Astrocyte (in vitro differentiated cells and primary cell): ENCODE measurements at places on chromosomes 3 and 15. TPM values are rescaled to one million over a fixed set of nuclear protein-coding genes. Genes with fewer than 3 reads are reported as not detected.

SPESP1 gene
- not detected in 2 replicates for total RNA-seq

C3orf22 gene
- not detected in 2 replicates for total RNA-seq

LRRN1 gene
- total RNA-seq: 17.4 and 35.6 TPM in 2 replicates

NPAP1 gene
- total RNA-seq: not detected in 2 replicates

CXCR6 gene
- total RNA-seq: not detected in 2 replicates

ACP3 gene
- total RNA-seq: not detected in 2 replicates

GPR160 gene
- total RNA-seq: 0.79 and 1.4 TPM in 2 replicates

LIPC gene
- total RNA-seq: not detected in 2 replicates

PLA1A gene
- 0.91 and 2.0 TPM in 2 replicates for total RNA-seq

CTXND1 gene
- not detected in 2 replicates for total RNA-seq

FOXB1 gene
- 0.96 and 1.3 TPM in 2 replicates for total RNA-seq

GPR27 gene
- 2.0 and 2.9 TPM in 2 replicates for total RNA-seq

UBAP1L gene
- 1.8 and 1.9 TPM in 2 replicates for total RNA-seq

CCDC13 gene
- total RNA-seq: 0.84 and 1.3 TPM in 2 replicates

GABRB3 gene
- total RNA-seq: 43.2 and 47.9 TPM in 2 replicates

SKOR1 gene
- not detected in 2 replicates for total RNA-seq

CHRNB4 gene
- total RNA-seq: not detected in 2 replicates

UCN2 gene
- 2.8 and 3.3 TPM in 2 replicates for total RNA-seq

DNA sequence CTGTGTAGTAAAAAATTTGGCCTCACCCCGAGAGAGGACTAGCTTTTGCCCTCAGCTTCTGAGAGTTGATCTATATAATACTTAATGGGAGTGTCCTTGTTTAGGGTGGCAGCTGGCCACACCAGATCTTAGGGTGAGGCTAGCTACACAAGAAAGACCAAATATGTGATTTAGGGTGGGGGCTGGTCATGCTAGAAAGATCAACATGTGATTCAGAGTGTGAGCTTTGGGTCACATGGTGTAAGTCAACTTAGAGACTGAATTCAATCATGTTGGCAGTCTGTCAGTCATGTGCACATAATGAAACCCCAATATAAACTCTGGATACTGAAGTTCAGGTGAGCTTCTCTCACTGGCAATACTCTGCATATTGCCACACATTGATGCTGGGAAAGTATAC, 120.7 kb upstream of the DAZL start:
- DNase-seq: no peak

- no peak for DNase-seq
Observed at GRCh38 chr3:154324919-154325318, 632 bp upstream of the DHX36 start.

- DNase-seq: no peak
Observed at GRCh38 chr3:66923969-66924368, 74.1 kb upstream of the KBTBD8 start.

DNA sequence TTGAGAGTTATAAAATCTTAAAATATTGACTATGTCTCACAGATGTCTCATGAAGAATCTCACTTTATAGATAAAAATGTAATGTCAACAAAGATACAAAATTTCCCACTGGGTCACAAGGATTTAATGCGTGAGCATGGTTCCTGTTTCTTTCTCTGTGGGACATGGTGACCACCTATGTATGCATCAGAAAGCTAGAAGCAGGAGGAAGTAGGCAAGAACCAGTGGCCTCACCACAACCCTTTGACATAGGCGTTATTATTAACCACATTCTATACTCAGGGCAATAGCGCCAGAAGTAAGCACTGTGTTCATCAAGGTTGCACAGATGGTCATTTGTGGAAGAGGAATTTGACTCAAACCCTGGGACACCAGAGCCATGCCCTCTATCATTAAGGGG, 11.7 kb upstream of the ADAMTS17 start:
- no peak for DNase-seq

DNA sequence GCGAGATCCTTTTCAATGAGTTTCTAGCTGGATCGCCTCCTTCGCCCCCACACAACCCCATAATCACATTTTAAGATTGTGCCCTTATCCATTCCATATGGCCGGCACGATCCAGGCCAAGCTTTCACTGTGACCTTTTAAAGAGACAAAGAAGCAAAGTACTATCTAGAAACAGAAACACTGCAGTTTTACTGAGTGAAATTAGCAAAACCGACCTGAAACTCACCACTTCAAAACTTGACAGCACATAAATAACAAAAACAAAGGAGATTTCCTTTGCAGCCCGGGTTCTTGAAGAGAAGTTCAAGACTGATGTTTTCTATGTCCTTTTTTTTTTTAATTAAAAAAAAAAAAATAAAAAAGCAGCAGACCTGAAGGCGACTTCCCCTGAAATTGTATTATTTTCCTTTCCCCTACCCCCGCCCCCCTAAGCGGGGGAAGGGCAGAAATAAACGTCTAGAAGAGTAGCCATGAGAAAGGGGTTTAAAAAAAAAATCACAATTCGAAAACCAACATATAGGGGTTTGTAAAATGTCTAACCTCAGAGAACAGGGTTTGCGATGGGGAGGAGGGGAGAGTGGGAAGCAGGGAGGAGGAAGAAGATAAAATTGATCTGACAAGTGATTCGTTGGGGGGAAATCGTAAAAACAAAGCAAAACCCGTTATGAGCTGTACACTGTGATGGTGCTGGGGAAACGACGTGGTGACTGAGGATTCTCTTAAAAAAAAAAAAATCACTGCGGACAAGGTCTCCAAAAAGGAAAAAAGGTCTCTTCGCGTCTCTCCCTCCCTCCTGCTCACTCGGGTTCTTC, 1.5 kb downstream of the SATB1 start:
- peak; percentile 54 for DNase-seq

DNA sequence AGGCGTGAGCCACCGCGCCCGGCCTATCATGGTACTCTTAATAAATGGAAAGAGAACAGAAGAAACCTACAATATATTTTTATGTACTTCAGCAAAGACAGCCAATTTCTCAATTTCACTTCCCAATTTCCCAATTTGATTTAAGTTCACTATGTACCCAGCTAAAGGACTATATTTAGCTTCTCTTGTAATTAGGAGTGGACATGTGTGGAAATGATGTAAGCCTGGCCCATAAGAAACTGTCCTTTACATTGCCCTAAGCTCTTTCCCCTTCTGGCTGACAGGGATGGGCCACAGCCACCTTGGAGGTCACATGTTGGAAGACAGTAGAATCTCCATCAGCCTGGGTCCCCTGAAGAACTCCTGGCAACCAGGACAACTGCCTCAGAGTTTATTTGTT, 6.2 kb downstream of the TMEM39A start:
- no peak for DNase-seq

- DNase-seq: no peak
Observed at GRCh38 chr3:11510001-11510340, 133.7 kb downstream of the VGLL4 start.

DNA sequence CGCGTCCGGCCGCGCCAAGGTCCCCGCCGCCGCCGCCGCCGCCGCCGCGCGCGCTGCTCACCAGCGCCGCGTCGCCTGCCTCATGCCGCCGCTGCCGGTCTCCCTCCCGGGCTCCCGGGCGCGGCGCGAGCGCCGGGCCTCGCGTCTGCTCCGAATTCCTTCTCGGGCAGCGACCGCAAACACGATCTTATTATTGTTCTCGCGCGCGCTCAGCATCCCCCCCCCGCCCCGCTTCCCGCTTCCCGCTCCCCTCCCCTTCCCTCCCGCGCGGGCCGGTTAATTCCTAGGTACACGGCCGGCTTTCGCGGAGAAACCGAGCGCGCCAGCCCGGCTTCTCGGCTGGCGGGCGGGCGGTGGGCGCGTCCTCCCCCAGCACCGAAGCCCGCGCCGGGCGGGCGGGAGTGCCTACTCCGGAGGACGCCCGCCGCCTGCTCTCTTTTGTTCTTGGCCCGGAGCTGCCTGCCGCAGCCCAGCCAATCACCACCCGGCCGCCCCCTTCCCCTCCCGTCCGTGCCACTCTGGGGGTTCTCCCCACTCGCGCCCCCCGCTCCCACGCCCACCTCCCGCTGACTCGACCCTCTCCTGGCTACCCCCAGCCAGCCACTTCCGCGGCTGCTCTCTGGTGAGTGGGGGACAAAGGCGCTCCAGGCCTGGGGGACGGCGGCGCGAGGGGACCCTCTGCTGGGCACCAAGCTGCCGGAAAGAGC, at the start of gene HDGFL3:
Gene HDGFL3, minus strand, starts transcription at position 164 of the 707 bp plus-strand sequence. CDS start 409 bp downstream, outside the sequence.
- peak; percentile 29 for DNase-seq

DNA sequence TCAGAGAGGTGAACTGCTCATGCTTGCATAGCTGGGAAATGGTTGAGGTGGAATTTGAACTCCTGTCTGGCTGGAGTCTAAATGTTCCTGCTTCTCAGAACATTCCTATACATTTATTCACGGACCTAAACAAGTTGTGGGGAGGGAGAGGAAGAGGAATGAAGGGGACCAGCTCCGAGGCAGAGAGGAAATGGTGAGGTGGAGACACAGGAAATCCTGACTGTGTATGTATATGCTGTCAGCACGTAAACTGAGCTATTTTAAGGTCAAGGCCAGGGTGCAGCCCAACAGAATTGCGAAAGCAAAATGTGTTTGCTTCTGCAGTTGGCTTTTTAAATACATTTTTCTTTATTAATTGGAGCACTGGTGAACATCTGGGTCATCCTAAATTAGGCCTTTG, 74.1 kb upstream of the POMGNT2 start:
- peak; percentile 27 for DNase-seq

GRCh38 chr3:122563717-122564025, 429 bp downstream of the PARP9 start:
- no peak for DNase-seq

GRCh38 chr3:101244212-101244575, 76.2 kb downstream of the IMPG2 start:
- DNase-seq: no peak

DNA sequence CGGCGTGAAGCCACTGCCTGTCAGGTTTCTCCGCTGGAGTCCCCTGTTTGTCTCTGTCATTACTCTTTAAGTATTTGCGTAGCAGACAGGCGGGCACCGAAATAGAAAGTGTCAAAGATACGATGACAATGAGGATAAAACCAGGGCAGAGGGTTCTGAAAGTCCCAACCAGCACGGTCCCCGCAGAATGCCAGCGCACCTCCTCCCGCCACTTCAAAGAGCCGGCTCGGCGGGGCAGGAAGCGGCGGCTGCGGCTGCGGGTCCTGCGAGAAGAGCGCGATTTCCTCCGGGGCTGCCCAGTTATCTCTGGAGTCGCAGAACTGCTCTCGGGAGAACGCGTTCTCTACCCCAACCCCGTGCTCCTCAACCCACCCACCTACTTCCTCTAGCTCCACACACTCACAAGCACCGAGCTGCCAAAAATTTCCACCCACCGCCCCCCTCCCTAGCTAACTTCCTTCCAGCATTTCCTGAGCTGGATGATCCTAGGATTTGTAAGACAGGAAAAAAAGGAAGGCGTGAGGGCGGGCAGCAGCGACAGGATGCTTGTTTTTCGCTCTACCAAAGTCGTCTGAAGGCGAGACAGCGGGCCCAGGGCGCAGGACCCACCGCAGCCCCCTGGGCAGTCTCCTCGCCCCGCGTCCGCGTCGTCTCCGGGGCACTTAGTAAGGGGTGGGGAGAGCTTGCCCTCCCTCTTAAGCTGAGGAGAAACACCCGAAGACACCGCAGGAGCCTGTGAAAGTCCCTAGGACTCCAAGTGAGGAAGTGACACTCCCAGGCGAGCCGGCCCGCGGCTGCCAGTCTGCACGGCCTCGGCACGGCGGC, at the start of gene ARHGAP31:
Gene ARHGAP31, plus strand, starts transcription at position 513 of the 825 bp plus-strand sequence. CDS start 522 bp downstream, outside the sequence.
- peak; percentile 81 for DNase-seq

GRCh38 chr3:81375921-81376320, 385.5 kb downstream of the GBE1 start:
- DNase-seq: peak; percentile 6

DNA sequence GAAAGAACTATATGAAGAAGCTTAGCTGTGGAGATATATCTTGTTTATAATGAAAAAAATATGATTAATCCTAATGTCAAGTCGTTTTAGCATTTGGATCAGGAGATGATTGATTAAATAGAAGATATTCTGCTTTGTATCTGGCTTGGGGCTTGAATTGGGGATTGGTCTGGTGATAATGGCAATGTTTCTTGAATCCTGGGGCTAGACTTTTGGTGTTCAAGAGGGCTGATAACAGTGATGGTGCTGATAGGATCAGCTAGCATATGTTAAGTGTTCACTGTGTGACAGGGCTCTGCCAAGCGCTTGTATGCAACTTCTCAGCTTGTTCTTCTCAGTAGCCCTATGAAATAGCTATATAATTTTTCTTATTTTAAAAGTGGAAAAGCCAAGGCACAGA, 20.2 kb downstream of the CNOT10 start:
- DNase-seq: no peak

DNA sequence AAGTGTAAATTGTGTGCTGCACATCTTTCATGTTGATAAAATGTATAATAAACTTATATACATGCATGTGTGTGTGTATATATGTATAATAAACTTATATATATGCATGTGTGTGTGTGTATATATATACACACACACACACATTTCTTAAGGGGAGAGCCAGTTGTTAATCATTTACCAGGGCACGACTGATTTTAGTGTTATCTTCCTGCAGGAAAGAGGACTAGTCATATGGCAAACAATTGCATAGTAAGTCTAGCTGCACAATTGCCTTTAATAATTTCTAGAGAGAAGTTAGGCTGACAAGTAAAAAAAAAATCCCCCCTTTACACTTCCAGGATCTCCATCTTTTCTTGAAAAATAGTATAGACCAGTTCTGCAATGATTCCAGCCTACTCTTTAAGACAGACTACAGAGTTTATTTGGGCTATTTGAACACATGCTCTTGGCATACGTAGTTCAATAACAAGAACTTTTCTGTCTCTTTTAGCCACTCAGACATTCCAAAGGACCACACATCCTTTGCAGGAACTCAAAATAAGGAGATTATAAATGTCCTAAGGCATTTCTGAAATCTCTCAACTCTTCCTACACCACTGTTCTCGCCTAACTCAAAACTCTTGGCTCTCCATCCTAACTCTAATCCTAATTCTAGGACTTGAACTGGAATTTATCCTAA, 163.6 kb upstream of the SETMAR start:
- no peak for DNase-seq

DNA sequence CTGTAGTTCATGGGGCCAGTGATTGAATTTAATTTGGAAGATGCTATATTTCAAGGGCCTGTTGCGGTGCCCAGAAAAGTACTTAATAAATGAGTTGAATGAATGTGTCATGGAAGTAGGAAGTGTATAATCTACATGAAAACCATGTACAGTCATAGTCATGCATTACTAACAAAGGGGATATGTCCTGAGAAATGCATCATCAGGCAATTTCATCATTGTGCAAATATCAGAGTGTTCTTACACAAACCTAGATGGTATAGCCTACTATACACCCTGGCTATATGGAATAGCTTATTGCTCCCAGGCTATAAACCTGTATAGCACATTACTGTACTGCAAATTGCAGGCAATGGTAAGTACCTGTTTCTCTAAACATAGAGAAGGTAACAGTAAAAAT, 10.7 kb upstream of the MYO5C start:
- DNase-seq: peak; percentile 45

- no peak for DNase-seq
Observed at GRCh38 chr15:60809375-60809774, 330.4 kb upstream of the ICE2 start.

GRCh38 chr15:99477791-99478471, 87.9 kb upstream of the MEF2A start:
- DNase-seq: no peak

DNA sequence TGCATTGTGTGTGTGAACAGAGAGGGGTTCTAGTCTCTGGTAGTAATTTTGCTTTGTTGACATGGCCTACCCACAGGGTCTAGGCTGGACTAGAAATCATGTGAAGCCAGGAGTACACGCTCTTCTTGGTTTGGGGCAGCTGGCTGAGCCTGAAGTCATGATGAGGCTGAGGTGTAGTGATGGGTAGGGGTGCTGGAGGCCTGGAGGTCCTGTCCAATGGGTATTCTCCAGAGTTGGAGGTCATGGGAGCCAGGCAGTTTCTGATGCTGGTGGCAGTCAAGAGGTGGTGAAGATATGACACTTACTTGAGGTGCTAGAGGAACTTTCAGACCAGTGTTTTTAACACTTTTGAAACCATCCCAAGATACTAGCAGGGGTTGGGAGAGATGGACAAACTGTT, 18.5 kb upstream of the EPHB1 start:
- no peak for DNase-seq
